Adipocyte (in vitro differentiated cells): ENCODE measurements at places on chromosomes 4 and X.

GRCh38 chr4:109985993-109986974 is 73.6 kb downstream of the EGF start:
- DNase-seq, result peak; percentile 73

DNA sequence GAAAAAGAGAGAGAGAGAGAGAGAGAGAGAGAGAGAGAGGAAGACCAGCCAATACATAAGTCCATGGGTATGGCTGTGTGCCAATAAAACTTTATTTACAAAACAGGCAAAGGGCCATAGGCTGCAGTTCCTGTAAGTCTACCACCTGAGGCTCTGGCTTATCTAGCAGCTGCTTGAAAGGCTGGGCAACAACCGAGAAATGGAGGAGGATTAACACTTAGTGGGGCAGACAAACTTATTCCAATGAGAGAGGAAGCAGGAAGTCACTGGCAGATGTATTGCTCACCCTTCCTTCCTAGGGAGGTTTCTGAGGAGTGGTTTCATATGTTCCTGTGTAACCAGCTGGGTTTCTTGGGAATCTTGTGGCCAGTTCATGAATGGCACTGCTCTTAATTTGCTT is 4.7 kb upstream of the GPR143 start:
- DNase-seq, result no peak

GRCh38 chr4:101989551-101989950 is 199.0 kb downstream of the BANK1 start:
- no peak for DNase-seq

GRCh38 chr4:8819473-8820177 is 52.0 kb downstream of the HMX1 start:
- DNase-seq, result no peak

DNA sequence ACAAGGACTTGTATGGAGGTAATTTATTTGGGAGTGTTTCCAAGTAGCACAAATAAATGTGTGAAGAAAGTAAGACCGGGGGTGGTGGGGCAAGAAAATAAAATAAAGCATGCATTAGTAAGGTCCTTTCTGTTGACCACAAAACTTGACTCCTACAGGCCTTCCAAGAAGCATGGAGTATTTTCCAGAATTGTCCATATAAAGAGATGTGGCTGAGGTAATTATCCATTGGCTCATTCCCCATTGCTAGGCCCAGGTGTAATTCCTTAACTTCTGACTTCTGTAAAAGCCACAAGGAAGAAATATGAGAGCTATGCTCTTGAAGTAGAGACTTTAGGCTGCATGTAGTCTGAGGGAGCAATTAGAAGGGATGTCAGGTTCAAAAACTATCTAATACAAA is 430.5 kb upstream of the PABPC4L start:
- DNase-seq, result no peak

- DNase-seq, result peak; percentile 92
Observed at GRCh38 chr4:123361195-123361861, 35.3 kb upstream of the SPRY1 start.

DNA sequence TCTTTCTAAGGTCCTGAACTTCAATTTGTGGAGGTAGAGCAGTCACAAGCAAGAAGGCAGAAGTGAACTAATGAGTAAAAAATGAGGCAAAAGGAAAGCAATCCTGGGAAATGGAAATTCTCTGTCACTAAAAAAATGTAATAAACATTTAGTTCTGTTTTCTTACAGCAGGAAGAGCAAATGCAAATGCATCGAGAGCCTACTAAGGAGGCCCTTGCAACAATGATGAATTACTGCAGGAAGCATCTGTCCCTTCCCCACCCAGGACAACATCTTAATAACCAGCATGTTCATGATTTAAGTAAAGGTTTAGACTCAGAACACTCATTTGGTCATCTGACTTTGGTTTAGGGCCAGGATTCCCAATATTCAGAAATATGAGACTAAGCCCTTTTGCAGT is 341.4 kb upstream of the NOCT start:
- no peak for DNase-seq

- no peak for DNase-seq
Observed at GRCh38 chr4:33357121-33357520, 2637.0 kb downstream of the PCDH7 start.

DNA sequence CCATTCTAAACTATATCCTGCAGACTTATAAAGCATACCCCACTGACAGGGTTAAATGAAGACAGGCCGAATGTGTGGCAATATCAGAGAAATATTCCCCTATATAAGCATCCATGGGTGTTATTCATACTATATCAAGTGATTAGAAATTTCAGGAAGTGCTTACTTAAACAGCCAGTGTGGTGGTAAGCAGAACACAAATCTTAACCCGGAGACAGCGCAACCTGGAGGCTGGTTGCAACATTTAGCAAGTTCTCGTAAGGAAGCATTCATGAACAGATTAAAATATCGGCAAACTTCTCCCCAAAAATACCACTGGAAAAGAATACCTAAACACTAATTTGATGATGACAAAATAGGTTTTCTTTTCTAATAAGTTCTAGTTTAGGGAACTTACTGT is 261.2 kb downstream of the CBLL2 start:
- DNase-seq, result no peak

- no peak for DNase-seq
Observed at GRCh38 chr4:37675587-37676290, 10.4 kb downstream of the RELL1 start.

GRCh38 chr4:44118971-44119680 is 329.5 kb downstream of the KCTD8 start:
- DNase-seq, result no peak

DNA sequence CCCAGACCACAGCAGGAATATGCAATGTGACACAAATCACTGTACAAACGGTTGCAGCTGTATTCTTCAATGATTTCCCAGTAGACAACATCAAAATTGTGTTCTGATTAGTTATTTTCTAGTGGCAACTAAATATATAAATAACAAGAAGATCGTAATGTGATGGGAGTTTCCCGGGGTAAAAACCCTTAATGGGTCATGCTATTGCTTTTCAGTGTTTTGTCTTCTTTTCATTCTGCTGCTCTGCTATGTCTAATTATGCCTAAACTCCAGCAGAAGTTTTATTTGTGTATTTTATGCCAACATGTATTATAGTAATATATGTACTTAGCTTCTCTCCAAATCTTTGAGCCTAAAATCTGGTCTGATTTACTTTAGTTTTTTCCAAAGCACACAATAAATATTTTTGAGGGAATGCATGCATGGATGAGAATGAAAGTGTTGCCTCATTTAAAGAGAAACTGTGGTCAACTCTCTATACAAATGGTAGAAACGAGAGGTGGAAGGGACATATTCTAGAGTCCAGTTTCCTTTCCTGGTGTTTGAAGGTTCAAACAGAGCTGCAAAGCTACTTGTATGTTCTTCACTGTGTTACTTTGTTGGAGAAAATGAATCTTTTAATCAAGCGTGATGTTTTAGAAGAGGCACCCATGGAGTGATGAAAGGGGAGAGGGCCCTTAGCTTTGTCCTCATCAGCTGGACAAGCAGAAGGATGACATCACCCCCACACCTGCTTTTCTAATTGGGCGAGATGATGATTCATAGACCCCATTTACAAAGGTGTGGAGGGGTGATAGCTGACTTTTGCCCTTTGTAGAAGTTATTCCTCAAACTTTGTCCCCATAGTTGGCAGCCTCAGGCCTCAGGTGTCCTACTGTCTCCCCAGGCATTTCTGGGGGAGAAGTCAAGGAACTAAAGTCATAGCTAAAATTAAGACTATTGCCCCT is 129.7 kb downstream of the FRAS1 start:
- DNase-seq, result no peak

- DNase-seq, result no peak
Observed at GRCh38 chrX:20620306-20620705, 353.6 kb upstream of the RPS6KA3 start.

DNA sequence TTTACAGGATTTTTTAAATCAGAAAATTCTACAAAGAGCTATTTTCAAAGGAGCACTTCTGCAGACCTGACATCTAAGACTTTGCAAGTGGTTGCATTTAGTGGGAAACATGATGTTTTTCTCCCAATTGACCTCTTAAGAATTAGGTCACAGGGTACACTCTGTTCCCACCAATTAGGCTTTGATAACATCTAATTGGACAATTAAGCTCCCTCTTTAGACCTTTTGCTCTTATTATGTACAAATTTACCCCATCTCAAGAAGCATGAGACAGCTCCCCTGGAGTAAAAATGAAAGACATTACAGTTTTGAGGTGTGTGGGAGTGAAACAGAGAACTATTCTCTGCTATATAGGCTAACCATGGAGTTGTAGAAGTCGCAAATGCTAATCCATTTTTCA is 31.8 kb upstream of the AGA start:
- no peak for DNase-seq

- no peak for DNase-seq
Observed at GRCh38 chr4:165844161-165844560, 28.9 kb upstream of the TLL1 start.

DNA sequence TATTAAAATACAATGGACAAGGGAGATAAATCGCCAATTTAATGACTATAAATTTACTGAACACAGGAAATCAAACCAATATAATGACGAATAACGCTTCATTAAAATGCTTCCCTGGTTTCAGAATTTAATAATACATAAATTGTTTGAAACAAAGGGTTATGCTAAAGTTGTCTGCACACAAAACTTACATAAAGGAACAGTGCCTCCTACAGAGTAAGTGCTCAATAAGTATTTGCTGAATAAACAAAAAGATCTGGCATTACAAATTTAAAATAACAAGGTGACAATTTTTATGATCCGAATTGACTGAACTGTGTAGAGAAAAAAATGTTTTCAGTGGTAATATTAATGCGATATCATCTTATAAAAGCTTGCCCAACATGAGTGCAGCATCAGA is 69.6 kb downstream of the NOCT start:
- DNase-seq, result peak; percentile 58

DNA sequence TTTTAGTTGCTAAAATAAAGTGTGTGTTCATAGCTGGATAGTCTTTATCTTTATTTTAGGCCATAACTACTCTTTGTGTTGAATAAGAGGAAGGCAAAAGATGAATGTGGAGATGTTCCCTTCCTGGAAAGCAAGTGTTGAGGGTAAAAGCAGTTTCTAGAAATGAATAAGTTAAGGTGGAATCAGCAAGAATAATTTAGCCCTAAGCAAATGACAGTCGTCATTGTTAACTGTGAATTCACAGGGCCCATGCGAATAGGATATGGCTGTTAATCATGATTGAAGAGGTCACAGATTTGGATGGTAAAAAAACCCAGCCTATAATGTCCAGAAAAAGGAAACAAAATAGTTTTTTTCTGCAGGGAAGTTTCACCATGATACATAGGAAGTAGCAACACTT is 167.8 kb upstream of the PPP3CA start:
- DNase-seq, result no peak

DNA sequence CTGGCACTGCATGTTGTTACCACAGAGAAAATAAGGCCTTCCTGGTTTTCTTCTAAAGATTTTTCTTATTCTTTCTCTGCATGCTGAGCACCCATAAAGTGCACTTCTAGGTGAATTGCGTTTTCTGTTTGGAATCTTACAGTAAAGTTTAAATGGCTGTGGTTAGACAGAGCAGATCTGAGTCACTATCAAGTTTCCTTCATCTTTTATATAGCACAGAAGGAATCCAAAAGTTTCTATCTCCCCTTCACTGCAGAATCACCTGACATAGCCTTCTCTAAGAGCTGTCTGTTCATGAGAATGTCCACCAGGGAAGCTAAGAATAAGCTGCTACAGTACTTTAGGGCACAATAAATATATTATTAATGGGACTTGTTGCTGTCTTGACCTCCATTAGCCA is 455.5 kb upstream of the FAM241A start:
- peak; percentile 30 for DNase-seq

- no peak for DNase-seq
Observed at GRCh38 chr4:78286281-78286680, 229.2 kb downstream of the FRAS1 start.

DNA sequence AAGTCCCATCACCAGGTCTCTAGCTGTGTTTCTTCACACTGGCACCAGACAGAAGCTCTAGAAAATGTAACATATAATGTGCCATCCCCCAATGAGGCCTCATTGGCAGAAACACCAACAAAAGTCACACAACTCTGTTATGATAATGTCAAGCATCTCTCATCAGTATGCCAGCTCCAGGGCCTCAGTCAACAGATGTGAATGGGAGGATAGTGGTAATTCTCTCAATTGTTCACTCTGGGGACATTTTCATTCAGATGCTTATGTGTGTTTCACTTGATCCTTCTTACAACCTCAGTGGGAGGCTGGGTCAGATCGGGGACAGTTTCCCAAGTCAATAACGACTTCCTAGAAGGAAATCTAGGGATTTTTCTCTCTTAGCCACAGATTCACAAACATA is 57.5 kb upstream of the SCOC start:
- no peak for DNase-seq

GRCh38 chr4:154506253-154506652 is 14.7 kb upstream of the DCHS2 start:
- peak; percentile 74 for DNase-seq

GRCh38 chrX:120023259-120023658 is 54.2 kb downstream of the RHOXF2B start:
- no peak for DNase-seq

DNA sequence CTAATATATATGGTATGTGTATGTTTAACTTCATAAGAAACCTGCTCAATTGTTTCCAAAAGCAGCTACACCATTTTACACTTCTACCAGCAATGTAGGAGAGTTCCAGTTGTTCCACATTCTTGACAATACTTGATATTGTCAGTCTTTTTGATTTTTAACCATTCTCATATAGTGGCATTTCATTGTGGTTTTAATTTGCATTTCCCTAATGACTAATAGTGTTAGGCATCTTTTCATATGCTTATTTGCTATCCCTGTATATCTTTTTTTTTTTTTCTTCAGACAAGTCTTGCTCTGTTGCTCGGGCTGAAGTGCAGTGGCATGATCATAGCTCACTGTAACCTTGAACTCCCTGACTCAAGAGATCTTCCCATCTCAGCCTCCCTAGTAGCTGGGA is 58.2 kb upstream of the TRIM2 start:
- no peak for DNase-seq

DNA sequence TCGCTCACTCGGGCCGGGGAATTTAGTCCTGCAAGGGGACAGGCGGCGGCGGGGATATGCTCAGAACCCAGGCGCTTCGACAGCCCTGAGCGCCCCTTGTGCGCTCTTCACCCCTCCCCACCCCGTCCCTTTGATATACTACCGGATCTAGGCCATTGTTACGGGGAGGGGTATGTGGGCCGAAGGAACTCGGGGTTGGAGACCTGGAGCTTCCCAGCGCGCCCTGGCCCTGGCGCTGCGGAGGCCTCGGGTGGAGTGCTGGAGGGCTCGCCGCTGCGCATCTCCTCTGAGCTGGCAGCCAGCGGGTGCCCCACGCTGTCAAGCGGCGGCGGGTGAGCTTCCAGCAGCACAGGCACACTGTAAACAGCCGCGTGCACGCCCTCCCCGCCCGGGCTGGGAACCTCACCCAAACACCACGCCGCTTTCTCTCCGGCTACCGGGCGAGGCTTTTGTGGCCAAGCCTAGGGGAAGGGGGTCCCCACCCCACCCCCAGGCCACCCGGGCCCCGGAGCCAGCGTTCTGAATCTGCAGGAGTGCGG is 54.5 kb upstream of the BCOR start:
- DNase-seq, result no peak

DNA sequence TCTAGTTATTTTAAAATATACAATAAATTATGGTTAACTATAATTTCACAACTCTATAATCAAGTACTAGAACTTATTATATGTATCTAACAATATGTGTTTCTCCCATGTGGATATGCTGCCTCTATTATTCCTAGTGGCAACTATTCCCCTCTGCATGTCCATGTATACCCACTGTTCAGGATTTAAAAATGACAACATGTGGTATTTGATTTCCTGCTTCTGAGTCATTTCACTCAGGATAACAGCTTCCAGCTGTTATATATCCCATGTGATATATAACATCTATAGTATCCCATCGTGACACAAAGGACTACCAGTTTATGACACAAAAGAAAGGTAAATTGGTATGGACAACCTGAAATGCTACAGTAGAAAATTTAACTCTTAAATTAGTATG is 167.4 kb upstream of the TACR3 start:
- DNase-seq, result no peak
